Inflammatory macrophage (primary cell): ENCODE measurements at places on chromosomes 1 and 21.

DNA sequence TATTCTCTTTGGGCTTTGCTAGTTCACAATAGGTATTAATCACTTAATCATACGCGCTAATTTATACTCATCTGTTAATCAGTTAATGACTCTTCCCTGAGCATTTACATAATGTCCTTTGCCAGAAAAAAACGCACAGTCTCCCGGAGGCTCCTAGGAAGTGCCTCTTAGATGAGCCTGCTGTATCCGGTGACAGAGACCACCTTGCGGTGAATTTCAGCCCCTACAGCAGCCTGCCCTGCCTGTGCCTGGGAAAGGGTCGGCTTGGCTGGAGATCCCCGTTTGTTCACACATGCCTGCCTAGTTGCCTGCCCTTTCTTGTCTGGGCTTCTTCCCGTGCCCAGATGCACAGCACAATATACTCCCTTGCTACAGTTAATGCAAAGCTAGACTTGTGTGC lies 152.9 kb downstream of the ZBTB18 start:
- no peak for DNase-seq

GRCh38 chr1:165886983-165887382 lies 59.6 kb downstream of the UCK2 start:
- DNase-seq = no peak

GRCh38 chr1:239929317-239929716 lies 162.4 kb upstream of the FMN2 start:
- no peak for DNase-seq

DNA sequence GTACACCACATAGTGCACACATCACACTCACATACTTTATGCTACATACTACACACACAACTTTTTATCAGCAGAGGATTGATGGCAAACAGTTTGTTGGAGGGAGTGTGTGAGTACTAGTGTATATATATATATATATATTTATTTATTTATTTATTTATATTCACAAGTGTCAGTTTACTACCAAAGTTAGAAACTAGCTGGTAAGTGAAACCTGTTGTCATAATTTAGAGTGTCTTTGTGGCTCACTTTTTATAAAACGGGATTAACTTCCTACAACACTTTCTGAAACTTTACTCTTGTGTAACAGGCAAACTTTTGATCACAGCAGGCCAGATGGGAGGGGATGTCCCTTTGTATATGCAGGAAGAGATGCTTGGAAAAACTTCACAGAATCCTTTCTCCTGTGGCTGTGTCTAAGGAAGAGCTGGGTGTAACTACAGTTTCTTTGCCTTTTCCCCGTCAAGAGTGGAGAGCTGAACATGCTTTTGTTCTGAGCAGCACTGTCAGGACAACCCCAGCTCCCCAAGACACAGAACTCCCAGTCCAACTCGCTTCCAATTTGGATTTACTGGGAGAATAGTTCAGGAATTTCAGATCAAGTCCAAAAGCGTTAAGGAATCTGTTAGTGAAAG lies 1.9 kb upstream of the SAMD13 start:
- DNase-seq = peak; percentile 28

- DNase-seq = no peak
Measured at GRCh38 chr1:179264507-179264906, 29.1 kb upstream of the SOAT1 start.

GRCh38 chr1:213931836-213932235 lies 55.9 kb upstream of the PROX1 start:
- no peak for DNase-seq

- no peak for DNase-seq
Measured at GRCh38 chr1:1089731-1090423, 15.8 kb upstream of the RNF223 start.

DNA sequence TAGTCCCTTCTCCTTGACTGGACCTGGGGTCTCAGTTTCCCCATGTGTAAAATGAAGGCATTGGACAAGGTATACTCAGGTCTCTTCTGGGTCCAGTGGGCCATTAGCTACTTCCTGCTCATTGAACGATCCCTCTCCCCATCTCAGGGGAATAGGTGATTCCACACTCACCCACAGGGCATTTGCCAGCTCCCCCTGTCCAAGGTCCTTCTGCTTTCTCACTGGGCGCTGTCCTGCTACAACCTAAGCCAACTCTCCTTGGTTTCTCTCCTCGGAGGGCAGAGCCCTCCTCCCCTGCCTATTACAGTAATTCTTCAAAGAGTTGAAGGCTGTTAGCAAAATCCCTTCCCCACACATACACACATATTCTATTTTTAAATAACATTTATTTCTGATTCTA lies 16.6 kb downstream of the DISP3 start:
- no peak for DNase-seq

DNA sequence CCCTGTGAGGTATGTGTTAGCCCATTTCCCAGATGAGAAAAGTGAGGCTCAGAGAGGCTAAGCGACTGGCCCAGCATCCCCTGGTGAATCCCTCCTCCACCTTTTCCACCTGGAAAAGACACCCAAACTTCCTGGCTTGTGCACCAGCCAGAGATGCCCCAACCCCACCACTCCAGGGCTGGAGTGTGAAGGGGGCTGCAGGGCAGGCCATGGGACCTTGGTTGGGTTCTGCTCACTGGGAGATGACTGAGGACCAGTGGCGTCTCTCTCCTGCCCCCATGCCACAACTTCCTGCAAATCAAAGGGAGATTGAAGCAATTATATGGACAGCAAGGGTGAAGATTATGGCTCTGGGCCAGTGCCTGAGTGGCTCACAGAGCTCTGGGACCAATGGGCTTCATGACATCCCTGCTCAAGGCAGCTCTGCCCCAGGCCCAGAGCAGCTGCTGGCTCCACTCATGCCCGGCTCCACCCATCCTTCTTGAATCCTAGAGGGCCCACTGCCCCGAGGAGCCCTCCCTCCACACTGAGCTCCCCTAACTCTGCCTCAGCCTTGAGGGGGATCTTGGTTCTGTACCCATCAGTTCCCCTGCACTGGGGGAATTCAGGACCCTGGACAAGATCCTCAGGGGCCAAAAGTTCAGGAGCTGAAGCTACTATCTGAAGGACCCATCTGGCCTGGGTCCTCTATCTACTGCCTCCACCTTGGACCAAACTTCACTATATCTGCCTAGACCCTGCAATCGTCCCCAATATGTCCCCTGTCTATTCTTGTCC lies 416.9 kb downstream of the PTPRU start:
- DNase-seq = no peak

- no peak for DNase-seq
Measured at GRCh38 chr1:101295209-101295608, 58.4 kb downstream of the S1PR1 start.

DNA sequence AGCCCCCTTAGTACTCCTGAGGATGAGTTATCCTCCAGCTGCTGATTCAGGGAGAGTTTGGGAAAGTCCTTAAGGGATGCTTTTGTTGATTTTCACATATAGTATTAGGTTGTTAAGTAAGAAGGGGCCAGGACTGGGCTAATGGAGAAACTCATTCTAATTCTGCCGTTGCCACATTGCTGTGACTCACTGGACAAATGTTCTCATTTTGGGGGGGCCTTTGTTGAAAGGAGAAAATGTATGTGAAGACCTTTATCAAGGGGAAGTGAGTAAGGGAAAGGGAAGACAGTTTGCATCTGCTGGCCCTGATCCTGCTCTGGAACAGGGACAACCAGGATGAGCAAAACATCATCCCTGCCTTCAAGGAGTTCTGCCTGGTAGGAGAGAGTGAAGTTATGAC lies 123.2 kb upstream of the FGGY start:
- peak; percentile 58 for DNase-seq

- no peak for DNase-seq
Measured at GRCh38 chr1:217506878-217507277, 124.0 kb downstream of the GPATCH2 start.

GRCh38 chr21:40568807-40569206 lies 278.2 kb downstream of the DSCAM start:
- DNase-seq = no peak

DNA sequence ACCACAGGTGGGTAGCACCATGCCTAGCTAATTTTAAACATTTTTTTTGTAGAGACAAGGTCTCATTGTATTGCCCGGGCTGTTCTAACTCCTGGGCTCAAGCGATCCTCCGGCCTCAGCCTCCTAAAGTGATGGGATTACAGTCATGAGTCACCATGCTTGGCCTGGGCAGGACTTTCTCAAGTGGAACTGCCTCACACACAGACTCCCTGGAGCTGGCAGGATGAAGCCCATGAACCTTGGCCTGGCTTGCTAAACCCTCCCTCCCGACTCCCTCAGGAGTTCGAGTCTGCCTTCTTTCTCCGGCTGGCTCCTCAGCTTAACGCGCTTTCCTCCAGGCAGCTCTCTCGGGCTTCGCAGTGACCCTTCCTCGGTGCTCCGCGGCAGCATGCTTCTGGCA lies 7.7 kb upstream of the ECE1 start:
- DNase-seq = no peak

GRCh38 chr1:19273106-19273843 lies 15.3 kb downstream of the AKR7A3 start:
- no peak for DNase-seq

GRCh38 chr21:44433791-44434567 lies 21.3 kb upstream of the LRRC3 start:
- DNase-seq = no peak

DNA sequence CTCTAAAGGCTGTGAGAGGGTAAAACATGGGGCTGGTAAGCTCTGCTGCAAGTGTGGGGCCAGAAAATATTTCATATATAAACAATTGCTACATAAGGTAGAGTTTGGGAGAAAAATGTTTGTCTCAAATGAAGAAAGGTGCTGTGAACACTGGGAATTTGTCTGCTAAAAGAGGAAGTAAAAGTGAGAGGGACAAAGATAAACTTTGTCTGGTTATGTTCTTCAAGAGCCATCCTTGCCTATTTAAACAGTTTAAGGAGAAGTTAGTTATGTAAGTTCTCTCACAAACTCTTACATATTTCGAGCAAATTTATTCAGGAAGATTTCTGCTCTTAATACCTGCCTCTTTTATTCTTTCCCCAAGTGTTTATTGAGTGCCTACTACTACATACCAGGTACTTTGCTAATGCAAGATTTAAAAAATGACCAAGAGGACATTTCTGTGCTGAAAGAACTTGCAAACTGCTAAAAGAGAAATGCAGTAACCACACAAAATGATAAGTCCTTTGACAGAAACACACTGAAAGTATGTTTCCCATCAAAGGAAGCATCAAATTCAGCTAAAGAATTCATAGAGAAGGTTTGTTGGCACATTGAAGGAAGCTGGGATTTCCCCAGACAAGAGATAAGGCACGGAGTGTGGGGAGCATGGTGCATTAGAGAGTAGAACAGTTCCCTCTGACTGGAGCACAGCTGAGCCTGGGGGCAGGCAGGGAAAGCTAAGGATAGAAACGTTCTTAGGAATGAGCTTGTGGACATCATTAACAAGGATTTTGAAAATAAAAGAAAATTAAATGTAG lies 549.1 kb downstream of the PTBP2 start:
- no peak for DNase-seq

DNA sequence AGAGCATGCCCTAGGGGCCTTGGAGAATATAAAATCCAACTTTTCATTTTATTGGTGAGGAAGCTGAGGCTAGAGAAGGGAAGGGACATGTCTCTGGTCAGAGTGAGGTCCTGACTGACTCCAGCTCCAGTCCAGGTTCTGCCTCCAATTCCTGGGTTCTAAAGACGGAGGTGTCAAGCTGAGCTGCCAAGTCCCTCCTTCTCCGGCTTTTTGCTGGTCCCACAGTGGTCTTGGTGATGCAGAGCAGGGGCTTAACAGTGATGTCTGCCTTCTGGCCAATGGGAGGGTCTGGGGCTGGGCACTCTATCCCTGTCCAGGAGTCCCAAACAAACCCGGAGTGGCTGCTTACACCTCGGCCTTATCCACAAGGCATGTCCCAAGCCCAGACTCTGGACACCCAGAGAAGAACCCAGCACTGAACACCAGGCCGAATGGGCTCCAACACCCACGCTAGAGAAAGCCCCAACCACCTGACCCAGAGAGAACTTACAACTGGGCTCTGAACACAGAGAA lies 104.8 kb downstream of the EBNA1BP2 start:
- DNase-seq = no peak

GRCh38 chr21:29953690-29954089 lies 13.9 kb upstream of the GRIK1 start:
- DNase-seq = no peak

DNA sequence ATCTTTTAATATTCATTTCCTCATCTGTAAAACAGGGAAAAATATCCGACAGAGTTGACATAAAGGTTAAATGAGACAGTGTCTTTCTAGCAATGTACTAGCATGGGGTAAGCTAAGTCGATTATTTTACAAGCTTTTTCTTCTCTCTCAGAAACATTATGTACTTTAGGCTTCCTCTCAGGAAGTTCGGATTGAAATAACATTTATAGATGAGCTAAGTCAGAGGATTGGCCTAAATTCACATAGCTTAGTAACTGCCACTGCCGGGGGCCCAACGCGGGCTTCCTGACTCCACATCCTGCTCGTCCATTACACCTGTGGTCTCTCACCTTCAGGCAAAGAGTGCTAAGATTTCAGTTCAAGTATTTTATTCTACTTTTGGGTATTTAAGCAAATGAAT lies 462.3 kb upstream of the NFIA start:
- DNase-seq = no peak

GRCh38 chr21:39037807-39038405 lies 145.3 kb downstream of the PSMG1 start:
- DNase-seq = no peak

GRCh38 chr1:217089361-217090014 lies 366.3 kb upstream of the ESRRG start:
- no peak for DNase-seq

GRCh38 chr1:220783453-220783852 lies 3.3 kb upstream of the MTARC1 start:
- no peak for DNase-seq

- DNase-seq = no peak
Measured at GRCh38 chr21:39972471-39972870, 105.2 kb downstream of the PCP4 start.

GRCh38 chr1:93620841-93621210 lies 60.8 kb downstream of the BCAR3 start:
- DNase-seq = no peak

DNA sequence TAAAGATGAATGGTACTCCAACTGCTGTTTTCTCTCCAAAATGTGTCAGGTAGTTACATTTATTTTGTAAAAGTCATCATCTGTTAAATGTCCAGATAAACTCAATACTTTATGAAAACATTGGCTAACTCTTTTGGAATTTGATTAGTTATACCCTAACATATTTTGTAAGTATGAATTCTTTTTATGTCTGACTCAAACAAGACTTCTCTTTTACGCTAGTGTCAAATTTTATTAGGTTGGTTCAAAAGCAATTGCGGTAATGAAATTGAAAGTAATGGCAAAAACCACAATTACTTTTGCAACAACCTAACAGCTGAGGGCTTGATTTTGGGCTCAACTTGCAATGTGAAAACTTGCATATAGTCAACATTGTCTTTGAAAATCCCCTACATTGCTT lies 41.0 kb upstream of the USP25 start:
- DNase-seq = peak; percentile 82
